Uterus (tissue), 4 donors: ENCODE measurements at places on chromosomes 1 and 21. TPM values are rescaled to one million over a fixed set of nuclear protein-coding genes. Genes with fewer than 3 reads are reported as not detected.

DNA sequence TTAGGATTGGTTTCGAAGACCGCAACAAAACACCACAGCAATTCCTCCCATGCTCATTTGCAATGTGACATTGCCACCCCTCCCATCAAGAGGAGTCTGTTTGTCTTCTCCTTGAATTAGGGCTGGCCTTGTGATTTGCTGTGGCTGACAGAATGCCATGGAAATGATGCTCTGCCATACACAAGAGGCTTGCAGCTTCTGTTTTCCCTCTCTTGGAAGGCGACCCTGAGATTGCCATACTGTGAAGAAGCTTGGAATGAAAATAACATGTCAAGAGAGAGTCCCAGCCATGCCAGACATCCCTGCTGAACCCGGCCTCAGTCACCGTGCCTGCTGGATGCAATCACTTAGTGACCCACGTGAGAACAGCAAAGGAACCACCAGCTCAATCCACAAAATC, 212.4 kb downstream of the CRB1 start:
- DNase-seq = no peak

Gene HAPLN2
- total RNA-seq = 0.77 TPM

DNA sequence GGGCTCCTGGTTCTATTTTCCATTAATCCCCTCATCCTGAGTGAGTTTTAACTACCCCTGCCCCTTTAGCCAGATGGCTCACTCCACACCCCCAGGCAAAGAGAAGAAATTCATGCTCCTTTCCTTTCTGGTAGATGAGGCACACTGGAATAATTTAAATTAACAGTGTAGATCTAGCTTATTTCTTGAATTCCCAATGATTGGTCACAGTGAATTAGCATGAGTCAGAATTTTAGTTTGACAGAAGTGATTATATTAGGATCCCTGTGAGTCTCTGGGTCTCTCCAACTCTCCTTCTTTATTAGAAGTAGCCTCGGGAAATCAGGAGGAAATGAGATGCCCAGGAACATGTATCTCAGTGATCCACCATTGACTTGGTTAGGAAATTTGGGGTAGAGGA, 103.1 kb upstream of the KAZN start:
- DNase-seq = no peak

GRCh38 chr1:207081088-207081487, 7.6 kb upstream of the C4BPB start:
- DNase-seq = no peak
